ENCODE measurements at places on chromosomes 2 and 18.

DNA sequence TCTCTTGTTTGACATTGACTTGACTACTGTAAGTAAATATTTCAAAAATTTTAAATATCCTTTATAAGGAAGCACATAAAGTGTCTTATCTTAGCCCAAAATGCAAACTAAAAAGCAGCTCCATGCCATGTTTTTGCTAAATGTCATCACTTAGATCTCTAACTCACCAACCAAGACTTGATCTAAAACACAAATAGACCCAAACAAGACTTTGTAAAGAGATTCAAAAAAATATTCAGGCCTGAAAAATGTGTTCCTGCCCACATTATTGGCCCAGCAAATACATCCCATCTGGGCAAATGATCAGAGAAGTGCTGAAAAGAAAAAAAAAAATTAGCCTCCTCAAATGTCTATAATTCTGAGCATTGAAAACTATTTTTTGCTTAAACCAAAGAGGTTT, 187.6 kb downstream of the MREG start:
- DNase-seq = no peak

DNA sequence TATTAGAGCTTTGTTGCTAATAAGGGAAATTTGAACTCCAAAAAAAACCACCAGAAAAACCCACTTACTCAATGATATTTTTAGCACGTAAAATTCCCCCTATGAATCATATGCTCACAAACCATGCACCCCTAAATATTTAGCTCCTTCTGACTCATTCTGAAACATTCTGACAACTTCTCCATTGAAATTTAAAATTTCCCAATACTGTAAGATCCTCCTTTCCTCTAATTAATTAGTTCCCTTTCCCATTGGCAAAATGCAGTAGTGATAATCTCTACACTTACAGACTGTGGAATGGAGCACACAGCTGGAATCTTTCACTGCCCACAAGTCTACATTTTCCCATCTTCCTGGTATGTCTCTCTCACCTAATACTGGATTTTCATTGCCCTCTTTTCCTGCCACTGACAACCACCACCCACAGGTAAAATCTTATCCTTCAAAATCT, 215.8 kb upstream of the ACVR2A start:
- no peak for DNase-seq

GRCh38 chr2:112924360-112924759, 13.4 kb downstream of the IL37 start:
- no peak for DNase-seq

- no peak for DNase-seq
Measured at GRCh38 chr2:128064353-128064752, 26.6 kb upstream of the UGGT1 start.

GRCh38 chr2:8609357-8609811, 72.5 kb upstream of the ID2 start:
- no peak for DNase-seq

DNA sequence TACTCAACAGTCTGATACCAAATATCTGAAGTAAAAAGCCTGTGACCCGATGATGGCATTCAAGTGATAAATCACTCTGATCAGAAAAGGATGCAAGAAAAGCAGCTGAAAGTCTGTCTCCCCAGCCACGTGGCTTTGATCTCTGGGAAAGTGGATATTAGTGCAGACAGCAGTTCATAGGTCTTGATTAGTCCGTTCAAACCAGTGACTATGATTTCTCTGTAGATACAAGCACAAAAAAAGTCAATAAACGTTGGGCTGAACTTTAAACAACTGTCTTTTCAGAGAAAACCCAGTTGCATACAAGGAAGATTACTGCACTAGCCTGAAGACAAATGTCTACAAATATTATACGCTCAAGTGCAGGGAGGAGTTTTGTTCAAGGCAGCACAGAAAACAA, 107.7 kb upstream of the CDC42EP3 start:
- no peak for DNase-seq

GRCh38 chr2:444937-445884, 157.3 kb upstream of the ALKAL2 start:
- DNase-seq = no peak

GRCh38 chr2:37283207-37283606, 41.4 kb downstream of the PRKD3 start:
- no peak for DNase-seq

DNA sequence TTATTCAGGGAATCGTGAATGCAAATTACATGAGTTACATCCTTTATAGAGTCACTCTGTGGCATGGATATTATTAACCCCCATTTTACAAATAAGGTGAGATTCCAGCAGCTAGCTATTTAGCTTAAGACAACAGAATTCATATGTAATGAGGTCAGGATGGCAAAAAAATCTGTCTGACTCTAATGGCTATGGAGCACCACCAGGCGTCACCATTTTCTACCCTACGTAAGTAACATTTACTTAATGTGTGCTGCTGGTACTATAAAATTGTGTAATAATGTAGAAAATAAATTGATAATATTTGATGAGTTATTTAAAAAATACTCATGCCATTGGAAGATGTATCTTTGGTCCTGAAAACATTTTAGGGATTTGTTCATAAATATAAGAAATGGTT, 2040.1 kb upstream of the LRRTM1 start:
- no peak for DNase-seq

- DNase-seq = no peak
Measured at GRCh38 chr2:150997702-150998440, 263.8 kb downstream of the RBM43 start.

DNA sequence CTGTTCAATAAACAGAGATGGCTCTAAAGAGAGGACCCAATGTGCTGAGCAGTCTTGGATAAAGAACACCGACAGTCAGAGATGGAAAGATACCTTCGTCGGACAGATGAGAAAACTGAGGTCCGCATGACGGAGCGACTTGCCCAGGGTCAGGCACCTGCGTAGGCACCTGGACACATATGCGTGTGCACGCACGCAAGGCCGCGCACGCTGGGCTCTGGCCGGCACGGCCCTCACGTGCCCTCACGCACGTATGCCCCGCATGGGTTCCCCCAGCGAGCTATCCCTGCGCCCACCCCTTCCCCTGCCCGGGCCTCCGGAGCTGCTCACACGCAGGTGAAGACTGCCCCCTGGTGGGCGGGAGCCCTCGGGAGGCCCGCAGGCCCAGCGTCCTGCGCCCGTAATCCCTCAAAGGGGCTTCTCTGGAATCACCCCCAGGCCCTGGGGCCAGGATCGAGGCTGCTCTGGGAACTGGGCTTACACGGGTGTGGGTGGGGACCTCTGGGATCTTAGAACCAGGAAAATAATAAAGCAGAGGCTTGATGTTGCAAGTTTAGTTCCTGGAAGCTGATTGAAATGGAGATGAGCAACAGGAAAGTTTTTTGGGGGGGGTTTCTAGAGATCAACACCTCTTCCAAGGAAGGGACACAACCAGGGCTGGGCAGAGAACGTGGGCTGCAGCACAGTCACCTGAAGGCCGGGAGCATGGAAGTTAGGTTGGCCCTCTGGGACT, 246.3 kb downstream of the TNS1 start:
- peak; percentile 25 for DNase-seq

- DNase-seq = no peak
Measured at GRCh38 chr2:128448331-128449225, 129.9 kb upstream of the HS6ST1 start.

- no peak for DNase-seq
Measured at GRCh38 chr2:35428548-35428947, 927.0 kb upstream of the CRIM1 start.

- no peak for DNase-seq
Measured at GRCh38 chr2:77512507-77512906, 9.7 kb downstream of the LRRTM4 start.

DNA sequence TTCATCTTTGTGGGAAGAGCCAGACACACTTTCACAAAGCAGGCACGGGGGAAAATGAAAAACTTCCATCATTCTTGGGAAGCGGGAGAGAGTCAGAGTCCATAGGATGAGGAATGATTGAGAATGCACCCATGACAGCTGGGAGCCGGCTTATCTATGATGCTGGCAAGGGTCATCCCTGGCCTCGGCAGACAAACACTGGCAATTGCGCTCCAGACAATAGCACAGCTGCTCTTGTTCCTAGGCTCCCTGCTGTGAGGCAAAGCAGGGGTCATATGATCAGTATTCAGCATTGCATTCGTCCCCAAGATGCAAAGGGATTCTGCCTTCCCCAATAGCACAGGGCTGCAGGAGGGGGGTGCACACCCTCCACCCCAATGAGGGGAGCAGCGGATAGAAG, 33.0 kb downstream of the CYRIA start:
- no peak for DNase-seq

- DNase-seq = no peak
Measured at GRCh38 chr2:127647242-127648190, 1.6 kb downstream of the GPR17 start.

DNA sequence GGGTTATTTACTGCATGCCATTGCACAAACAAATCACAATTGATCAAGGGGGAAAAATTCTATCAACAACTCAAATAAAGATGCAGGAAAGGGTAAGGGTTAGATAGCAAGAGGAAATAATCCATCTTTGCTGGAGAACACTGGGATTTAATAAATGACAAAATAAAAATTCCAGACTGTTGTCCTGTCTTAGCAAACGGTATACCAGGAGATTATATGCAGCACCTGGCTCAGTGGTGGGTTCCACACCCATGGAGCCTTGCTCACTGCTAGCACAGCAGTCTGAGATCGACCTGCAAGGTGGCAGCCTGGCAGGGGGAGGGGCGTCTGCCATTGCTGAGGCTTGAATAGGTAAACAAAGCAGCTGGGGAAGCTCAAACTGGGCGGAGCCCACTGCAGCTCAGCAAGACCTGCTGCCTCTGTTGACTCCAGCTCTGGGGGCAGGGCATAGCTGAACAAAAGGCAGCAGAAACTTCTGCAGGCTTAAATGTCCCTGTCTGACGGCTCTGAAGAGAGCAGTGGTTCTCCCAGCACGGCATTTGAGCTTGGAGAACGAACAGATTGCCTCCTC, 296.5 kb upstream of the THSD7B start:
- no peak for DNase-seq

DNA sequence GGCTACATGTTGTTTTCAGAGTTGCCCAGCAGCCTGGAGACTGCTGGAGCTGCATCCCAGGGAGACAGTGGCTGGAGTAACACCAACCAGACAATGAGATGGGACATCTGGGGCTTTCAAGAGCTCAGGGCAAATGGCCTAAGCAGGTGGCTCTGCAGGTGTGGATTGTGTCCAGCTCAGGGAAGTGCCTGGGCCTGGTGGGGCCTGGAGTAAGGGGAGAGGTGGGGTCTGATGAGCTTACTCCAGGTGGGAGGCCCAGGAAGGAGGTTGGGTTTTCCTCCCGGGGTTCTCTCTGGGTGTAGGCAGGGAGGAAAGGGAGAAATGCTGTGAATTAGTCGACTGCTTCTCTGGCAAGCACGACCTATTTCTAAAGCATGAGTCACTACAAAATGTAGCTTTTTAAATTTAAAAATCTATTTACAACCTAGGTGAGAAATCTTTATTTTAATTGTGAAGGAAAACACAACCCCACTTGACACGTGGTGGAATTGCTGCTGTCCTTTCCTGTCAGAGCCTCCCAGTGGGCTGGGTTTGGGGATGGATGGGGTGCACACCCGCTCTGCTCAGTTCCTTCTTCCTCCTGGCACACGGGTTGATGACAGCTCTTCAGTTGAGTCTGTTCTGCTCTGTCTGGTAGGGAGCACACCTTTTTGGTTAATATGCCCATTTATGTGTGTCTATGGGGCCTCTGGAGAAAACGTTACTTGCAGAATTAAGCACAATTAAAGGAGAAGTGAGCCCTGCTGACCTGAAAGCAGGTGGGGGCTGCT, 81.6 kb downstream of the SH3RF3 start:
- no peak for DNase-seq

GRCh38 chr2:43175020-43175441, 51.4 kb downstream of the ZFP36L2 start:
- DNase-seq = no peak

DNA sequence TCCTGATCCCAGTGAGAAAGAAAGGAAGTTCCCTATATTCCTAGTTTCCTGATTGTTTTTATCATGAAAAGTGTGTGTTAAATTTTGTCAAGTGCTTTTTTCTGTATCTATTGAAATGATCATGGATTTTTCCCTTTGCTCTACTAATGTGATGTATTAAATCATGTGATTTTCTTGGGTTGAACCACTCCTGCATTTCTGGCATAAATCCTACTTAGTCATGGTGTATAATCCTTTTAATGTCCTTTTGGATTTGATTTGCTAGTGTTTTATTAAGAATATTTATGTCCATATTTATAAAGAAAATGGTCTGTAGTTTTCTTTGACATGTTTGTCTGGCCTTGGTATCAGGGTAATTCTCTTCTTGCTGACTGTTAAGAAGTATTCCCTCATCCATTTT, 87.3 kb upstream of the CNGA3 start:
- no peak for DNase-seq

GRCh38 chr2:30139131-30139870, 7.5 kb upstream of the YPEL5 start:
- DNase-seq = no peak

- DNase-seq = no peak
Measured at GRCh38 chr2:14094592-14094991, 537.9 kb upstream of the LRATD1 start.

DNA sequence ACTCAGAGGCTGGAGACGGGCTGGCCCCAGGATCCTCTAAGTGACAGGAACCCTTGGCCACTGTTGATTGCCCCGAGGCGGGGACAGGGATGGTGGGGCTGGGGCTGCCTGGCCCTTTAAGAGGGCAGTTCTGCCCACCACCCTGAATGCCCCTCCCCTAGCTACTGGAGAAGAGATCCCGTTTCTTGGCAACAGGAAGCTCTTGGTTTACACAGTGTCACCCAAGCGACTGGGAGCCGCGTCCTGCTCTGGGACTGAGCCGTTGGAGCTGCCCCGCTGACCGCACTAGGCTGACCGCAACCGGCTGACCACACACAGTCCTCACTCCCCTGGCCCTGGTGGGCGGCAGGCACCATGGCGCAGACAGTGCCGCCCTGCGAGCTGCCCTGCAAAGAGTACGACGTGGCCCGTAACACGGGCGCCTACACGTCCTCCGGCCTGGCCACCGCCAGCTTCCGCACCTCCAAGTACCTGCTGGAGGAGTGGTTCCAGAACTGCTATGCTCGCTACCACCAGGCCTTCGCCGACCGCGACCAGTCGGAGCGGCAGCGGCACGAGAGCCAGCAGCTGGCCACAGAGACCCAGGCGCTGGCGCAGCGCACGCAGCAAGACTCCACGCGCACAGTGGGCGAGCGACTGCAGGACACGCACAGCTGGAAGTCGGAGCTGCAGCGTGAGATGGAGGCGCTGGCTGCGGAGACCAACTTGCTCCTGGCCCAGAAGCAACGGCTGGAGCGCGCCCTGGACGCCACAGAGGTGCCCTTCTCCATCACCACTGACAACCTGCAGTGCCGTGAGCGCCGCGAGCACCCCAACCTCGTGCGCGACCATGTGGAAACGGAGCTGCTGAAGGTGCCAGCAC, at the start of gene TEKT4:
Gene TEKT4, plus strand, starts transcription at position 205 of the 862 bp plus-strand sequence. Its CDS starts 150 bp downstream, at position 355.
- DNase-seq = no peak

- DNase-seq = no peak
Measured at GRCh38 chr2:1219901-1220573, 193.2 kb upstream of the TPO start.

All from stimulated activated CD8-positive, alpha-beta memory T cell treated with anti-CD3 and anti-CD28 coated beads, Interleukin-4, amount 100 ng/mL, for 1 hour (primary cell).